Activated CD4-positive, alpha-beta T cell treated with anti-CD3 and anti-CD28 coated beads, Interleukin-2, amount 50 U/mL, for 48 hours (primary cell): ENCODE measurements at places on chromosomes 2 and 18.

DNA sequence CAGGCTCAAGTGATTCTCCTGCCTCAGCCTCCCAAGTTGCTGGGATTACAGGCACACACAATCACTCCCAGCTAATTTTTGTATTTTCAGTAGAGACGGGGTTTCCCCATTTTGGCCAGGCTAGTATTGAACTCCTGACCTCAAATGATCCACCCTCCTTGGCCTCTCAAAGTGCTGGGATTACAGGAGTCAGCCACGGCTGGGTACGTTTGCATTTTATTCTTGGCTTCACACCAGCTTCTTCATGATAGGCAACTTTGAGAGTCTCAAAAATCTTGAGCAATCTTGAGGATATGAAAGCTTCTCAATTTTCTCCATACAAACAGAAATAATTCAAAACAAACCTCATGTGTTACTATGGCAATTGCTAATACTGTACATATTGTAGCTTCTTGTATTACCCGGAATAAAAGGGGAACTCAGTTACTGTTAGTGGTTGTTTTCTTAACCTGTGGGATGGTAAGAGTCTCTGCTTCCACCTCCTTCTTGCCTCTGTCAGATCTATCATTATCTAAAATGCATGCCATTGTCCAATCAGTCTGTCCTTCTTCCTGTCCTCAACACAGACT, 102.9 kb upstream of the SYT4 start:
- DNase-seq = no peak

DNA sequence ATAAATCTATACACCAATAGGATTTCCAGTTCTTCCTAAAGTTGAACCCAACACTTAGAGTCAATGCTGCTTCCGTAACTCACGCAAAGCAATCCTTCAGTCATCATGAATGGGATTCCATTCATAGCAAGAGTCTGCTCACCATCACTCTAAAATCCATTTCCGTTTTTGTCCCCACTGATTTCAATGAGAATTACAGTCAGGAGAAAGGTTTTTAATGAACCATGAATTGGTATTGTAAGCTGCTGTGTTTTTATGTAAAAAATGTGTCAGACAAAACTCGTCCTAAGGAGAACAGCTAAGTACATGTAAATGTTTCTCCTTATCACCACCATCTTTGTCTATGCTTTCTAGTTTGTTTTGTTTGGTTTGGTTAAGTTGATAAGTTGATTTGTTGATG, 391.5 kb downstream of the IRS1 start:
- no peak for DNase-seq

- no peak for DNase-seq
Measured at GRCh38 chr2:53087874-53088461, 679.6 kb upstream of the CHAC2 start.

GRCh38 chr2:160931531-160931930, 228.7 kb upstream of the TANK start:
- DNase-seq = no peak

GRCh38 chr2:222930862-222931261, 70.0 kb downstream of the ACSL3 start:
- DNase-seq = no peak

- no peak for DNase-seq
Measured at GRCh38 chr18:34660572-34660971, 49.5 kb upstream of the DTNA start.

- no peak for DNase-seq
Measured at GRCh38 chr18:723541-724080, 11.2 kb upstream of the ENOSF1 start.

- DNase-seq = no peak
Measured at GRCh38 chr18:22690556-22690955, 242.6 kb upstream of the RBBP8 start.
